ENCODE measurements at places on chromosomes 1 and 21.

- no peak for DNase-seq
Observed at GRCh38 chr1:7046314-7046713, 261.1 kb downstream of the CAMTA1 start.

- peak; percentile 12 for DNase-seq
Observed at GRCh38 chr1:148263128-148263905, 111.2 kb upstream of the NBPF11 start.

DNA sequence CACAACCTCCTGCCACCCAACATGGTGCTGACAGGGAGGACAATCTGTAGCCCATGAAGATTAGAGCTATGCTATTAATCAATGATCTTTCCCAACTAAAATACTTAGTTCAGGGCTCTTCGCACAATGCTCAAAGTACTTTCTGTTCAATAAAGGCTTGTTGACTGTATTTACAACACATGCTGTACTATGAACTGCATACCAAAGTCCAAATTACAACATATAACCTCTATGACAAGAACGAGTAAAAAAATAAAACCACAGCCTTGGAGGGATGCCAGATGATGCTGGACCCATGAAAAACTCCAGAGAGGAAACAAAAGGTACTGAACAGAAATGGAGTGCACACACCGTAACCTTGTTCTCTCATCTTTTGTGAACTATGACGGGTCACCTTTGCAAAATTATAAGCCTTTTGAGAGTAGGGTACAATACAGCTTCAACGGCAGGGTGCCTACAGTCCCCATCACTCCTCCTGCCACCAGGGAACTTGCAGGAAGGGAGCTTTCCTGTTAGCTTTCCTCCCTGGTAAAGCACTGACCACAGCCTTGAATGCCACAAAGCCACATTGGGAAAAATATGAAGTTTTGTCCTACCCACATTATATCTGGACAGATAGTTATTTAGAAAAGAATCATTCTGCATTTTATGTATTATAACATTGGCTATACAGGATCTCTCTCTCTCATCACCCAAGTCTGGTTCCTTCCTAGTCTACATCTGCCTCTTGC, 175.6 kb downstream of the NRIP1 start:
- DNase-seq, result no peak

GRCh38 chr21:36579898-36580297, 100.0 kb upstream of the CLDN14 start:
- no peak for DNase-seq

- no peak for DNase-seq
Observed at GRCh38 chr1:11550664-11551283, 71.8 kb downstream of the DISP3 start.

DNA sequence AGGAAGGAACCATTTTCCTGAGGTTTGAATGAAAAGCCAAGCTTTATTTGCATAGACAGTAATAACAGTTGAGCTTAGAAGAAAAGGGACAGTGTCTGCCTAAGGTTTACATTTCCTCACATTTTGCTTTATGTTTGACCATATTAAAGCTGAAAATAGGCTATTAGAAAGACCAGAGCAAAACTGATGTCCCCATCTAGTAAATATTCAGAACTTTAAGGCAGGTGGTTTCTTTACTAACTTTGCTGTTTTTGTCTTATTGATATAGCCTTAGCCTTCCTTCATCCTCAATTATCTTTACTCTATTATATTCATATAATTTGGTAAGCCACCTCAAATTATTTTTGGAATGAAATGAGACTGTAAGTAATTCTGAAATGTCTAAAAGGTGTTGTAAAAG, 53.6 kb upstream of the LAPTM5 start:
- DNase-seq, result no peak

- DNase-seq, result no peak
Observed at GRCh38 chr1:236280438-236281197, 1.1 kb downstream of the ERO1B start.

DNA sequence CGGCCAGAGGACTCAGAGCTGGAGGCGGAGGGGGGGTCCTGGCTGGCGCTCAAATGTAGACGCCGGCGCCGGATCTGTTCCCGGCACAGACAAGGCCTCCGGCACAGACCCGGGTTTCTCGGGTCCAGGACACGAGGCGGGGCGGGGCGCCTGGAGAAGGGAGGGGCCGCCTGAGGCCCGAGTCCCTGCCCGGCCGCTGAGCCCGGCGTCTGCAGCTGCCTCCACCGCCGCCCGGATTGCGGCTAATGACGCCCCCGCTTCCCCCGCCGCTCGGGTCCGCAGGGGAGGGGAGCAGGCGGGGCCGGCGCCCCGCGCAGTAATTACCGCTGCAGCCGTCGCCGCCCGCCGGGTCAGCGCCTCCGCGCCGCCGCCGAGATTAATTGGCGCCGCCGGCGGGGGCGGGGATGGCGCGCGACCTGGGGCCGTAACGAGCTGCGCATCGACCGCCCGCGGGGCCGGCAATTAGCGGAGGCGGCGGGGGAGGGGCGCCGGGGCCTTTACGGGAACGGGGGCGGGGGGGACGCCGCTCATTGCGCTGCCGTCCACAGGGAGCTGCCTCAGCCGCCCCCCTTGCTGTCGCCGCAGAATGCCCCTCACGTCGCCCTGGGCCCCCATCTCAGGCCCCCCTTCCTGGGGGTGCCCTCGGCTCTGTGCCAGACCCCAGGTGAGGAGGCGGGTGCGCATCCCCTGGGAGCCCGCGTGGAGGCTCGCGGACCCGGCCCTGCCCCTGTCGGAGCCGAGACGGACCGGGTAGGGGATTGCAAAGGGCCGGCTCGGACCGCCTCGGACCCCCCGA, 17.3 kb downstream of the NOC2L start:
- no peak for DNase-seq

DNA sequence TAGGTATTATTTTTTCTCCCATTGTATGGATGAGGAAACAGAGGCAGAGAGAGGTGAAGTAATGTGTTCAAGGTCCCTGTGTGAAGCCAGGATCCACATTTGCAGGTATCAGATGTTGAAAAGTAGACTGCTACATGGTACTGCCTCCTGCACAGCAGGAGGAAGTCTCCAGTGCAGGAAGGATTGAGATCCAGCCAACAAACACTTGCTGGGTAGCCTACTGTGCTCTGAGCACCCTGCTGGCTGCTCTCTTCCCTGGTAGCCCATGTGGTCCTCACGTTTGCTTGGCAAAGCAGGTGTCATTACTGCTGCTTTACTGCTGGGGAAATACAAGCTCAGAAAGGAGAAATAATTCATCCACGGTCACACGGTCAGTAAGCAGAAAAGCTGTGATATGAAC, 21.3 kb upstream of the GRIK3 start:
- DNase-seq, result no peak

DNA sequence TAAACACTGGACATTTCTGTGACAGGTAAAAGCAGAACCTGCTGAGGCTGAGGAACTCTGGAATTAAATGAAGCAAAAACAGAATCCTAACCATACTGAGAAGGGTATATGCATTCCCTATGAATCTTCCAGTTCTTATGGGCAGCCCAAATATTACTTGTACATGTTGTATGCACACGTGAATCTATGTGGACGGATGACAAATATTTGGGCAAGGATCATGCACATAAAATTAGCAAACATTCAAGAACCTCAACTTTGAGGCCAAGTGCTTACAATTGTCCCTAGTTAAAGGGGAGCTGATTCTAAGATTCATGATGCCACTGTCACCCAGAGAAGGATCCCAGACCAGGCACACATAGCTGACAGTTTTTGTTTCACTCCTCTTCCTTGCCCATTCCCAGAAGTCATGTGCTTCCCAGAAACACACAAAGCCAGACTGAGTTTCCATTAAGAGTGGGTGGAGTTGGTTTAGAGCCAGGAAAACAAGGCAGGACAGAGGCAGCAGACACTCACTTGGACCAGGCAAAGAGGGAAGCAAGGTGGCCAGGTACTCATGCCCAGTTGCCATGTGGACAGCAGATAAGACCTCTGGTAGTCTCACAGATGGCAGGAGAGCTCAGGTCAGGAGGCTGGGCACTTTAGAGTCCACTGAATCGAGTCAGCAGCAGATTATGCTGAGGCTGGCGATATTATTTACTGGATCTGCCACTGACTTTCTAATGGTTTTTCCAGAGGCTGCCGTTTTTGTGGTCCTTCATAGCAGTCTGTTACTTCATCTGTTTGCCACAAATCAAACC, 25.6 kb downstream of the AK2 start:
- DNase-seq, result no peak

GRCh38 chr21:31948676-31949075, 75.9 kb downstream of the HUNK start:
- no peak for DNase-seq

DNA sequence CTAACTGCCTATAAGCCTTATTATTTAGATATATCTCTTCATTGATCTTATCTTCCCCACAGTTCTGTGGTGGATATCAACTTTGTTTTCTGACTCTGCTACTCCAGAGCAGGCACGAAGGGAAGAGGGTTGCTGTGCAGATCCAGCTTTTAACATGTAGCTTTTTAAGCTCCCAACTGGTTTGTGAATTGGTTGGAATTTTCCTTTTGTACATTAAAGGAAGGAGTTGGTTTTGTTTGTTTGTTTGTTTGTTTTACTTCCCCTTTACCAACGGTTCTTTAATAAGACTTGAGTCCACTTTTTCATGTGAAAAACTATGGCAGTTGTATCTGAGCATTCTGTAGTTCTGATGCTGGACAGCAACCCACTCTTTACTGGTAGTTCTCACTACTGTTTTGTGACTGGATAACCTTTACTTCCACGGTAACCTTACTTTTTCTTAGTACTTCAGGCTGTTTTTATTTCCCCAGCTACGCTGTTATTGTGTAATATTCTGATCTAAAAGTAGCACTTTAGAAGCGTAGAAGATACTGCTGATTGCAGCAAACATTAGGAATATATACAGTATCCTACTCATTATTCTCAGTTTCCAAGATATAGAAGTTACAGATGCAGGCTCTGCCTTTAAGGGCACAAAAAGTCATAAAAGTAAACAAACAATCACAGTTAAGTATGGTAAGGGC, 1.6 kb downstream of the GNPAT start:
- DNase-seq, result peak; percentile 15

DNA sequence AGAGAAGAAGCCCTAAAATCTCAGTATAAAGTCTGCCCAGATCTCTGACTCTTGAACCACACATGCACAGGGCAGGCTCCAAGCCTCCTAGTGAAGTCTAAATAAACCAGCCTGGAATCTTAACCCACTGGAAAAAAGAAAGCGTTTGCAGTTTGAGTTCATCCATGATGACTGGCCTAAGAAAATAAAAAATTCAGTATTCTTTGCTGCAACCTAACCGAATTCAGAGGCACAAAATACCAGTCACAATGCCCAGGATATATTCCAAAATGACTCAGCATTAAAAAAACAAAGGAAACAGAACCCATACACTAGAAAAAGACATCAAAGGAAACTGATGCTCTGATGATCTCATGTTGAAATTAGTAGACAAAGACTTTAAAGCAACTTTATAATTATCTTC, 269.2 kb downstream of the SDCCAG8 start:
- no peak for DNase-seq

DNA sequence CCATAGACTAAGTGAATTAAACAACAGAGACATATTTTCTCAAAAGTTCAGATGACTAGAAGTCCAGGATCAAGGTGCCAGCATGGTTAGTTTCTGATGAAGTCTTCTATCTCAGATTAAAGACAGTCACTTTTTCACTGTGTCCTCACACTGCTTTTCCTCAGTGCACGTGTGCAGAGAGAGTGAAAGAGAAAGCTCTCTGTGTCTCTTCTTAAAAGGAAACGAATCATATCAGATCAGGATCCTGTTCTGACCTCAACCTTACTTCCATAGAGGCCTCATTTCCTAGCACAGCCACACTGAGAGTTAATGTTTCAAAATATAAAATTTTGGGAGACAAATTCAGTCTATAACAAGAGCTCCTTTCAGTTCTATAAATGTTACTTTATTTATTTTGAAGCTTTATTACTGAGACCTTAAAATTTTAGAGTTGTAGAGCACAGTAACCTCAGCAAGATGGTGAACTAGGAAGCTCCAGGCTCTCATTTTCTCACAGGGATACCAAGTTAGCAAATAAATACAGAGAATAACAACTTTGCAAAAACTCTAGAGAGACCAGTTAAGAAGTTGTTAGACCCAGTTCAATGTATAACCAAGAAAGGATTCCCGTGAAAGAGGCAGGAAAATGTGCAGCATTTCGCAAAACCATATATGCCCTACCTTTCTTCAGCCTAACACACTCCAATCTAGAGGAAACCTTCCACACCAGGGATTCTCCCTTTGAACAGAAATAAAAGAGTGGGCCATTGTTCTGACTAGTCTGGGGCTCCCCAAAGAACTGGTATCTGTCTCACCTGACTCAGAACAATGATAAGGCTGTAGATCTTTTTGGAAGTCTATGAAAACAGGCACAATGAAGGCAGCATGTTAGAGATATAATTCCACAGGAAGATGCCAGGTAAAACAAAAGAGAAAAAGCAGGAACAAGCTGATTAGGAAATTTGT, 372.2 kb downstream of the MRPL39 start:
- DNase-seq, result no peak

DNA sequence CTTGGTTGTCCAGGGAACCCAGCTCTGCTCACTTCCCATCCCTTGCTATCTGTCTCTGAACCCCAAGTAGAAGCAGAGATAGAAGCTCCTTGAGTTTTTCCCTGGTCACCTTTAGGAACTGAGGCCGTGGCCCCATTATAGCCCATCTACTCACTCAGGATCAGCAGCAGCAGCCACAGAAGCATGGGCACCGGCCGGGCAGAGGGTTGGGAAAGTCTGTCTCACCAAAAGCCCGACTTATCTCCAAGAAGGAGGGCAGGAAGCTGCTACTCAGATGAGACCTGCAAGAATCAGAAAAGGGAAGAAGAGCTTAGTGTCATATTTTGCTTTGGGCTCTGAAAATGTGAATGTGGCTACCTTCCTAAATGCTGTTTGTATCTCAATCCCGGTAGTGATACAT, 264 bp downstream of the FCRL3 start:
- DNase-seq, result no peak

GRCh38 chr1:43776043-43776761, 68.9 kb downstream of the ST3GAL3 start:
- peak; percentile 23 for DNase-seq

- DNase-seq, result no peak
Observed at GRCh38 chr1:223429821-223430220, 36.6 kb downstream of the CCDC185 start.

DNA sequence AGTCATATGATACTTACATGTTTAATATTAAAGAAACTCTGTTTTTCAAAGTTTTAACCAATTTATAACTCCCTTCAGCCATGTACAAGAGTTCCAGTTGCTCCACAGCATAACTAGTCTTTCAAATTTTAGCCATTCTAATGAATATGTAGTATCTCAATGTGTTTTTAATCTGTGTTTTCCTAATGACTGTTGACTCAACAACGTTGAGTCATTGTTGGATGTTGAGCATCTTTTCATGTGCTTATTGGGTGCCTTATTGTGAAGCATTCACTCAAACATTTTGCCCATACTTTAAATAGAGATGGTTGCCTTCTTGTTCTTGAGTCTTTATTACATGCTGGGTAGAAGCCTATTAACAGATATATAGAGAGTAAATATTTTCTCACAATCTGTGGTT, 240.2 kb upstream of the LYPLAL1 start:
- no peak for DNase-seq
